ENCODE measurements at places on chromosomes 11 and 22.
A peak's percentile ranks its signal among the peaks of the same experiment; 100 is the strongest.

GRCh38 chr11:16982256-16982671, 31.9 kb downstream of the PLEKHA7 start:
- no peak for DNase-seq

DNA sequence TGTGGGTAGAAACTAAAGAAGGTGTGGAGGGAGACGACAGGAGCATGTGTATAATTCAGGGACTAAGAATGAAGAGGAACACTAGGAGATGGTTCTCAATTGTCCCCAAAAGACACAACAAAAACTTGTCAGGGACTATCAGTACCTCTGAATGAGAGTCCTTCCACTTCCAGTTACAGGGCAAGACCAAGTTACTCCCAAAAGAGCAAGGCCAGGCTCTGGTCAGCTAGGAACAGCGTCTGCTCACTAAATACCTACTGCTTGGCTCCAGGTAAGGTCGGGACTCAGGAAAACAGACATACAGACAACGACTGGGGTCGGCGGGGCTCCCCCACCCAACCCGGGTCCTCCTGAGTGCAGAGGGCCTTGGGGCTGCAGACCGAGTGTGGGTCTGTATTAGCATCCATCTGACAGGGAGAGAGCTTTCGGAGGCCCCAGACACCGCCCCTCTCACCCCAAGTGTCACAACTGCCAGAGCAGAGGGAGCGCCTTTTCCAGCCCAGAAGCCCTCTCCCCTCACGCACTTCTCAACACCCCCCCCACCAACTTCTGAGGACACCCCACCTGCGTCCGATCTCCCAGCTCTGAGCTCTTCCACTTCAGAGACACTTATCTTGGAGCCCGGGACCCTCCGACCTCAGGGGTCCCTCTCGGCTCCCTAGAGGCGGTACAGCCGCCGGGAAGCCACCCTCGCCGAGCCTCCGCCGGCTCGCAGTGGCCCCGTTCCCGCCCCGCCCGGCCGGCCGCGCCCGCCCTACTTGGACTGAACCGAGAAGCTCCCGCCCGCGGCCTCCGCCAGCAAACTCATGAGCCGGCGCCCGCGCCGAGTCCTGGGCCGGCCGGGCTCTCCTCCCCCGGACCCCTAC, 522 bp downstream of the RHOG start:
- DNase-seq = peak; percentile 71

GRCh38 chr11:30395751-30396150, 72.8 kb downstream of the ARL14EP start:
- DNase-seq = no peak

DNA sequence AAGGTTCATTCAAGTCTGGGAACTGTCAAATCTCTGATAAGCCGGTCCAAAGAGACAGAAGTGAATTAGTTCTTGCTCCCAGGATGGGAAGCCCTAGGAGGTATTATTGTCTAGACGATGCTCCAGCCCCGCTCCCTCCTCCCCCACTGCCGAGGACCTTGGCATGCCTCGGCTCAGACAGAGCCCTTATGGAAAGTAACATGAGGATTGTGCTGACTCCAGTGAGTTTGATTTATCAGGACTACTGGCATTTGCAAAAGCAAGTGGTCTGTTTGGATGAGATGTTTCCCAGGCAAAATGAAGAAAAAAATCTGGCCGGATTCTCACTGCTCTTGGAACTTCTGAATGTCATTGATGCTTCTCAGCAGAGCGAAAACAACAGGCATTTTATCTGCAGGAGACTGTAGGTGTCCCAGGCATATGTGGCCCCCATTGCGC, 341.0 kb downstream of the ETS1 start:
- DNase-seq = no peak

- DNase-seq = peak; percentile 75
Observed at GRCh38 chr11:64787526-64788320, 9.4 kb upstream of the SF1 start.
